ENCODE measurements at places on chromosomes 6 and 20.

DNA sequence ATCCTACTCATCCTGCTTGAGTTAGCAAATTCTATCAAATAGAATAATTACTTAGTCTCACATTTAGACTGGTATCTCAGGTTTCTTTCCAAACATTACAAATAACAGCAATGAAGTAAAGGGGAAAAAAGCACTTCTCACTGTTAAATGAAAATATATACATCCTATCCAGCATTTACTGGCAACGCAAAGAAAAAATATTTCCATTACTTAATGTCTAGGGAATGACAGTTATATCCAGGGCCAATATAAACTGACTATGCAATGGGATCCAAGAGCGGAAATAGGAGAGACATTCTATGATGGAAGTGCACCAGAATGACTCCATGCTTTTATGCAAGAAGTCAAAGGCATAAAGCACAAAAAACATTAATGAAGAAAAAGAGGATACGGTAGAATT, 60.3 kb downstream of the ME1 start:
- no peak for DNase-seq

DNA sequence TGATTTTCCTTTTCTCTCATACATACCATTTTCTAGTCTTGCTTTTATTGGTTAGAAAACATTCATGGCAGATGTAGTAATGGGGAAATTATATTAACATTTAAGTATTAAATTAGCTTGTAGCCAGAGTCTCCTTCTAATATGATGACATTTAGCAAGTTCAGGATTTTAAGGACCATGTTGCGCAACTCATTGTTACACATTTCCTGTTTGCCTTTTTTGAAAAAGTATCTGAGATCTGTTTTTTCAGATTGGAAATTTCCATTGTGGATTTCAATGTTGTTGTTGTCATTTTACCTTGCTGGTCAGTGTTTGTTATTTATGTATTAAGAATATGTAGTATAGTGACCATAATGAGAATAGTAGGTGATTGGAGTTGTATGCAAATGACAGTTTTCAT, 38.7 kb downstream of the CDKAL1 start:
- DNase-seq: no peak

DNA sequence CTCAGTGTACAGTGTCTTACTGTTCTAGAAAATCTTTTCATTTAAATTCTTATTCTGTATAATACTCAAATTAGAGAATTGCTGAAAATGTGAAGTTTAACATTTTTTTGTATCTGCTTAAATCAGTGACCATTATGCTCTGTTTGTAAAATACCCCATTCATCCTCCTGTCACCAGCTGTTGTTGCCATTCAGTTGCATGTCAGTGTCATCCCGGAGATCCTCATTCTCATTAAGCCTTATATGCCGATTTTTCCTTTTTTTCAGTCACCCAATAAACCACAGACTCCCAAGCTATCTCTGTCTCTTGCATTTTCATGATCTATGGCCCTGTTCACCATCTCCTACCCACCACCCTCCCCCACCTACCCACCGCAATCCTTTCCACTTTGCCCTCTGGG, 20.4 kb downstream of the GTF2H5 start:
- DNase-seq: no peak

DNA sequence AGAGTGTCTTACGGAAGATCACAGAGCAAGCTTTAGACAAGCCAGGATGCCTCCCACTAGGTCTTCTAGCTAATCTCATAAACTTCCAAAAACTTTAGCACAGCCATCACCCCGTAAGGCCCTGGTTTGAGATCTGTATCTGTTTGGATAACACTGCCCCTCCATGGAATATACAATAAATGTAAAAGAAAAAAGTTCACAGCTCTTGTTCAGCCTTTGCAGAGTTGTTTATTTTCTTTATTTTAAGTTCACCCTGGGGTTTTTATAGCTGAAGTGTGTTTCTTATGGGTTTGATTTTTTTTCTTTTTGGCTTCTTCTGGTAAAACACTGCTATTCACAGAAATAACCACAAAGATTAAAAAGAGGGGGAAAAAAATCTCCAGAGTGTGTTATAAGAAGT, 125.6 kb downstream of the EYA2 start:
- DNase-seq: no peak

DNA sequence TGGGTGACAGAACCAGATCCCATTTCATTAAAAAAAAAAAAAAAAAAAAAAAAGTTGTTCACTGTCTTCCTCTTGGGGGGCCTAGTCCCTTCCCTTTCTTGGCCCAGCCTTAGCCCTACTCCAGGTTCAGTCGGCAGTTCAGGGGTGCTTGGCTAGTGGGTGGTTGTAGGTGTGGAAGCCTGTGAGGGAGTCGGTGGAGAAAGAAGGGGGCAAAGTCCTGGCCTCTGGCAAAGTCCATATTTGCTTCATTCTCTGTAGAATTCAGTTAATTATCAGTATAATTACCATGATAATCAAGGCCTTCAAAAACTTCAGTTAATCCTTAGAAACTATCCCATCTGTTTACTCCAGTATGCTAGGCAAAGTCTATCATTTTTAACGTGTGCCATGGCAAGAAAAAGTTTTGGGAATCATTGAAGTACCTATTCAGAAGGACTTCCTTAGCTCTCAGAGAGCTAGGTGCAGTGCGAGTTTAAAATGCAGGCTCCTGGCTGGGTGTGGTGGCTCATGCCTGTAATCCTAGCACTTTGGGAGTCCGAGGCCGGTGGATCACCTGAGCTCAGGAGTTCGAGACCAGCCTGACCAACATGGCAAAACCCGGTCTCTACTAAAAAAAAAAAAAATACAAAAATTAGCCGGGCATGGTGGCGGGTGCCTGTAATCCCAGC, 205.7 kb upstream of the ARG1 start:
- no peak for DNase-seq

GRCh38 chr6:81988446-81988845, 236.0 kb upstream of the TENT5A start:
- no peak for DNase-seq

- no peak for DNase-seq
Measured at GRCh38 chr6:12238219-12238618, 51.9 kb upstream of the EDN1 start.

GRCh38 chr6:82924799-82925535, 140.7 kb downstream of the UBE3D start:
- no peak for DNase-seq

- no peak for DNase-seq
Measured at GRCh38 chr20:46215913-46216707, 92.2 kb downstream of the CDH22 start.

GRCh38 chr6:145621776-145622175, 113.5 kb downstream of the EPM2A start:
- DNase-seq: no peak

DNA sequence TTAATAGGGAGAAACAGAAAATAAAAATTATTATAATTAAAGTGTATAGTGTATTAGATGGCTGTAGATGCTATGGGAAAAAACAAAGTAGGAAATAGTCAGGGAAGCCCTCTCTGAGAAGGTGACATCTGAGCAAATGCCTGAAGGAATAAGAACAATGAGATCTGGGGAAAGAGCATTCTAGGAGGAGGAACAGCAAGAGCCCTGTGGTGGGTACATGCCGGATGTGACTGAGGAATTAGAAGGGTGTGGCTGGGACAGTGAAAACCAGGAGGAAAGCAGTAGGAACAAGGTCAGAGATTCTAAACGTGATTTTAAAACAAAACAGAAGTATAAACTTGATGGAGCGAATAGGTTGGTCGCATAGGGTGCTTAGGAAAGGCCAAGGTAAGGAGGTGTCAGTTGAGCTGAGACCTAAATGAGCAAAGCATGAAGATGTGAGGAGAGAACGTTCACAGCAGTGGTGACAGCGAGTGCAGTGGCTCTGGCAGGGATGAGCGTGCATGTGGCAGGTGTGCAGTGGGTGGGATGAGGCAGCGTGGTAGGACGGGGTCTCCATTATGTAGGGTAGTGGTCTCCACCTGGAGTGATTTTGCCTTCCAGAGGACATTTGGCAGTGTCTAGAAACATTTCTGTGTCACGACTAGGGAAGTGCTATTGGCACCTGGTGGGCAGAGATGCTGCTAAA, 97.1 kb upstream of the MRPS10 start:
- DNase-seq: no peak

GRCh38 chr20:5150226-5151076, 23.6 kb downstream of the CDS2 start:
- DNase-seq: no peak

- no peak for DNase-seq
Measured at GRCh38 chr20:63442100-63442493, 30.4 kb downstream of the KCNQ2 start.

- no peak for DNase-seq
Measured at GRCh38 chr6:105402090-105402938, 568 bp downstream of the PREP start.

DNA sequence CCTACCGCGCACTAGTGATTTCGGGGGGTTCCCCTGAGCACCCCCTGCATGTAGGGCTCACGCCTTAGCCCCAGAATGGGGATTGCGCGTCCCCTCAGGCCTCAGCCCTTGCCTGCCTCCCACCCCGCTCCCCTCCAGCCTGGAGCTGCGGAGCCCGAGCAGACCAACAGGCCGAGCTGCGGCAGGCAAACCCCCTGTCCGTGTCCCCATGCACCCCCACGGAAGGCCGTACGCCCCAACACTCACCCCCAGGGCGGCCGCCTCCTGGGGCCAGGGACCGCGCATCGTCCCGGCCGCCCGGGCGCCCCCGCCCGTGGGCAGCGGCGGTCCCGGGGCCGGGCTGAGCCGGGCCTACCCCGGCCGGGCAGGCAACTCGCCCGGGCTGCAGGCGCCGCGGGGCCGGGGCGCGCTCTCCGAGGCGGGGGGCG, 1.2 kb upstream of the KCNB1 start:
- no peak for DNase-seq

GRCh38 chr6:160160450-160160849, 38.8 kb downstream of the SLC22A1 start:
- no peak for DNase-seq

DNA sequence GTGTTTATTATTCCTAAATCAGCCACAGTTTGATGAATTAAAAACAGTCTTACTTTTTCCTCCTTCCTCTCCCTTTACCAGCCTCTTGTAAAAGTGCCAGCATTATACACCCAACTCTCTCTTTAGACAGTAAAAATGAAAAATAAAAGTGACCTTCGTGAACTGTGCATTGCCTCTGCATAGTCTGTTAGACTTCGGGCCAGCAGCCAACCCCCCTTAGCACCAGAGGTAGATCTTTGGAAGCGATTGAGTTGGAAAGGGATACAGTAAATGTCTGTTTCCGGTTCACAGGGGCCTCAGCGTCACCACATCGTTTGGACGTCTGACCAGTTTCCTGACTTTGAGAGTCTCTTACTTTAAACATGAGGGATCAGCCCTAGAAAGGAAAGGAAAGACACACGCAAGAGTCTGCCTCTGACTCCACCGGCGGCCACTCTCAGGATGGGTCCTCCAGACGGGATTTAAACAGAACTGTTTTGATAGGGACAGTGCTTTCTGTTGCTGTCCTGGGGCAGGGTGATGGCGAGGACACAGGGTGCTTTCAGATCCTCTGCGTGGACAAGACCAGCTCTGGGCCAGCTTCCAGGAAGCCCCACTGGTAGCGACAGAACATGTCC, 206.6 kb upstream of the PREP start:
- DNase-seq: no peak

GRCh38 chr6:100665041-100665380, 200.3 kb upstream of the SIM1 start:
- DNase-seq: no peak

- DNase-seq: no peak
Measured at GRCh38 chr20:3646651-3647050, 16.5 kb downstream of the GFRA4 start.

DNA sequence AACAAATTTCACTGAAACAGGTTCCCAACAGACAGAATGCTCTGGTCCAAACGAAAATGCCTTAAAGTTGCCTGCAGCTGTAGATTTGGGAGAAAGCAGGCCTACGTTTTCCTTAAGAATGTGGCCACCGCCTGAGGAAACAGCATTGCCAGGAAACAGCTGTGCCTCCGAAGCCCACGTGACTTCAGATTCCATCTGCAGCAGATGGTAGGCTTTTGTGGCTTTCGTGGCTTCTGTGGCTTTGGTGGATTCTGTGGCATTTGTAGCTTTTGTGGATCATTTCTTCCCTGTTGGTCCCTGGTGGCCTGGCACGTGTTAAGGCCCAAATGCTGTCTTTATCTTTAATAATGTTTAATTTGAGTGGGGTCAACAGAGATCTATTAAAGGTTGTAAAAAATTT, 222.9 kb downstream of the TTLL2 start:
- DNase-seq: no peak

GRCh38 chr6:88761237-88762031, 202.0 kb downstream of the RNGTT start:
- DNase-seq: no peak

- DNase-seq: no peak
Measured at GRCh38 chr6:151425561-151425960, 26.4 kb downstream of the RMND1 start.

DNA sequence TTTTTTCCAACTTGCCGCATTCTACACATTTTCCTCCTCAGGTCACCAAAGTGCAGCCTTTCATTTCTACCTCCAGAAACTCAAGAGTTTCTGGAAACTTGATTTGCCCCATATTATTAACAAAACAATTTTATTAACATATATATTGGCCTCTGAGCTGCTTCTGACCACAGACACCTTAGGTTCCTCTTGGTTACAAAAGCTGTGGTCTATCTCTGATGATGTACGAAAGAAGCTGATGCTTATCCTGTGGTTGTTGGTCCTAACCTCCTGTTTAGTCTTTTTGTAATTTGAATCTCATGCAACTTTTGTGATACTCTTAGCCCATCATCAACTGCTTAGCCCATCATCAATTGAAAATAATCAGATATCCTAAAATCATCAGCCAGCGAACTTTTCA, 735.7 kb downstream of the KIF16B start:
- no peak for DNase-seq

DNA sequence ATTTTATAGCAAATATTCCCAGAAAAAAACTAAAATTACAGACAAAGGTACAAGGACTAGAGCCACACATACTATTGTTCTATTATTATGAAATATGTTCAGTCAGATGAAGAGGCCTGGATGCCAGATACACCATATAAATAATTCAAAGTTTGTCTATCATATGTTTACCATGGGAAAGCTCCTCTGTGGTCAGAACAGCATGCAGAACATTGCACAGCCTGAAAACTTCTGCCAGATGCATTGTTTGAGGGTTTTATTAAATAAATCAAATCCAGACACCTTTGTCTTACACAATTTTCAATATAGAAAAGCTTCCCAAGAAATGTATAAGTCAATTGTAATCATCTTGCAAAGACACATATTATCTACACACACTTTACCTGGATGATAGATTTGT, 35.0 kb upstream of the COL21A1 start:
- DNase-seq: no peak

DNA sequence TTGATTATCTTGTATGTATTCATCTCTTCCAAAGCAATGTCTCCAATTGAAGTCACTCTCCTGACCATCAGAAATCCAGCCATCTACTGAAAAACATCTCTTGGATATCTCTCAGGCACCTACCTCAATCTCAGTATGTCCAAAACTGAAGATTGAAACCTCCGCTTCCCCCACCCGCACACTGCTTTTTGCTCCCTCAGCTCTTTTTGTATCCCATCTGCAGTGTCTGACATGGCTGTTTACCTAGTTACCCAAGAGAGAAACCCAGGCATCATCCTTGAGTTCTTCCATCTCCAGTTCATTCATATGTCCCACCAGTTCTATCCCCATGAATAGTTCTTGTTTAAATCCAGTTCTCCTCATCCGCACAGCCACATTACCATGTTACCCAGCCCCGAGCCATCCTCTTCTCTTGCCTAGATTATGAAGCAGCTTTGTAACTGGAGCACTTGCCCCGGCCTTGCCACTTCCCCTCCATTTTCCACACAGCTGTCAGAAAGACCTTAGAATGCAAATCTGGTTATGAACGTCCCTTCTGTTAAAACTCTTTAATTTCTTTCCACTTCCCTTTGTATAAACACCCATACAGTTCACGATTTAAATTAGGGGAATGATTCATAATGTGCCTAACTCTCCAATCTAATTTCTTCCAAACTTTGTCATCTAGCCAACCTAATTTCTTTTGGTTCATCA, 40.5 kb upstream of the GCLC start:
- DNase-seq: no peak

Data from HFF-Myc (cell line).